ENCODE measurements at places on chromosomes 12 and 14.

GRCh38 chr12:22283006-22283506, 51.5 kb downstream of the ST8SIA1 start:
- H3K36me3 ChIP-seq = no peaks in the 10 kb centered on the region
- no peaks in the 10 kb centered on the region for H3K4me1 ChIP-seq
- no peaks in the 10 kb centered on the region for H3K27me3 ChIP-seq

DNA sequence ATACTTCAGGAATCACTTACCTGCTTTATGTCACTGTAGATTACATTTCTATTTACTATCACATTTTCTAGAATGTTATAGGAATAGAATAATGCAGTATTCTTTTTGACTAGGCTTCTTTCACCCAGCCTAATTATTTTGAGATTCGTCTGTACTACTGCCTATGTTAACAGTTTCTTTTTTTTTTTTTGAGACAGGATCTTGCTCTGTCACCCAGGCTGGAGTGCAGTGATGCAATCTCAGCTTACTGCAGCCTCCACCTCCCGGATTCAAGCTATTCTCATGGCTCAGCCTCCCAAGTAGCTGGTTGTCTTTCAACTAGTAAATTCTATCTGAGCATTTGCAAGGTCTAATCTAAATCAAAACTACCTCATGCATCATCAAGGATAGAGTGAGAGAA, 6.4 kb downstream of the OR6C6 start:
- no peaks in the 10 kb centered on the region for H3K4me1 ChIP-seq
- H3K27me3 ChIP-seq = no peaks in the 10 kb centered on the region
- no peak for DNase-seq
- no peak overlapping the region for H3K4me3 ChIP-seq
- no peak overlapping the region for H3K27ac ChIP-seq

DNA sequence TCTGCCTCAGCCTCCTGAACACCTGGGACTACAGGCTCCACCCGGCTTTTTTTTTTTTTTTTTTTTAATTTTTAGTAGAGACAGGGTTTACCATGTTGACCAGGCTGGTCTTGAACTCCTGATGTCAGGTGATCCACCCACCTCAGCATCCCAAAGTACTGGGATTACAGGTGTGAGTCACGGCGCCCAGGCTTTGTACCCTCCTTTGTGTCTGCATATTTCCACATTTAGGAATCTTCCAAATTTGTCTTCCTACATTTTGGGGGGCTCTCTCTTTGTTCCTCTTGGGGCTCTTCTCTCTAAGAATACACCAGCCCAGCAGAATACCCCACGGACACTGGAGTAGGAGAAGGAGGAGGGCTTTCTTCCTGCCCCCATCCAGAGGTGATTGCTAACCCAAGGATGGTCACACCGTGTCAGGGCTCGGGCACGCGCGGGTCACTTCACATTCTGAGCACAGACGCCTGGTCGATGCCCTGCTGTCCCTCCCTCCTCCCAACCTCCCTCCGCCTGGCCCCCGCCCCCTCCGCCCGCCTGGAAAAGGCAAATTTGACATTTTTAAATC, 2.1 kb upstream of the DNAJC22 start:
- peaks cover 10% of the 10 kb centered on the region for H3K27me3 ChIP-seq
- peaks cover 3% of the 10 kb centered on the region for H3K4me1 ChIP-seq
- no peak for DNase-seq
- H3K36me3 ChIP-seq = no peaks in the 10 kb centered on the region
- no peak overlapping the region for H3K27ac ChIP-seq

DNA sequence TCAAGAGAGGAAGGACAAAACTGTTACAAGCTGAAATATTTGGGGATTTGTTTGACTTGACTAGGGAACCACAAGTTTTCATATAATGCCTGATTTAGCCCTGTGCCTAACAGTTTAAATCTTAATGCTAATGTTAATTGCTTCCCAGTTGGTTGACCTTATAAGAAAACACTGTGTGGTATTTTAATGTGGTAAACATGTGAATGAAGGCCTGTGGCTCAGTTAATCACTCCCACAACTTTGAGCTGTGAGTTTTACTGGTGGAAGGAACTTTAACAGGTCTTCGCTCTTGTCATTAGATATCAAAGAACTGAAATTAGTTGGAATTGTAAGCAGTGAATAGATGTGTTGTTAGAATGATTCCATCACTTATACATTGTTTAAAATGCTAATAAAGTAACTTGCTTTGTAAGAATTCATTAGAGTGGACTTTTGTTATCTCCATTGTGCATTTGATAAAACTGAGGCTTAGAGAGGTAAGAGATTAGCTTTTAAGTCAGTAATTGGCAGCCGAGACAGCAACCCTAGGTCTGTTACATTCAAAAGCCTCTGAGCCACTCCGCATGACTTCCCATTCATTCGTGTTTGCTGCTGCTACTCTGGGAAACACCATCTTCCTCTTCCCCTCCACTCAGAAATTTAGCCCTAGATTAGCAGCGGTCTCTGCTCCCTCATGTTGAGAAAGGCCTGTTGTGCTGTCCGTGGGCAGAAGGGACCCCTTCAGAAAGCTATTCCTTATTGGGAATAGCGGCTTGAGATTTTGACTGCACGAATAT, 1.0 kb upstream of the TBK1 start:
- peak overlapping the region; percentile 97 for H3K27ac ChIP-seq
- no peaks in the 10 kb centered on the region for H3K27me3 ChIP-seq
- H3K36me3 ChIP-seq = no peaks in the 10 kb centered on the region
- no peak for DNase-seq

- no peaks in the 10 kb centered on the region for H3K36me3 ChIP-seq
- H3K4me1 ChIP-seq = no peaks in the 10 kb centered on the region
- no peaks in the 10 kb centered on the region for H3K27me3 ChIP-seq
- no peak for DNase-seq
Measured at GRCh38 chr14:94375552-94376107, 12.8 kb downstream of the SERPINA1 start.
